Activated CD4-positive, alpha-beta memory T cell treated with anti-CD3 and anti-CD28 coated beads for 36 hours (primary cell): ENCODE measurements at places on chromosomes 4 and X. TPM values are rescaled to one million over a fixed set of nuclear protein-coding genes. Genes with fewer than 3 reads are reported as not detected.

DNA sequence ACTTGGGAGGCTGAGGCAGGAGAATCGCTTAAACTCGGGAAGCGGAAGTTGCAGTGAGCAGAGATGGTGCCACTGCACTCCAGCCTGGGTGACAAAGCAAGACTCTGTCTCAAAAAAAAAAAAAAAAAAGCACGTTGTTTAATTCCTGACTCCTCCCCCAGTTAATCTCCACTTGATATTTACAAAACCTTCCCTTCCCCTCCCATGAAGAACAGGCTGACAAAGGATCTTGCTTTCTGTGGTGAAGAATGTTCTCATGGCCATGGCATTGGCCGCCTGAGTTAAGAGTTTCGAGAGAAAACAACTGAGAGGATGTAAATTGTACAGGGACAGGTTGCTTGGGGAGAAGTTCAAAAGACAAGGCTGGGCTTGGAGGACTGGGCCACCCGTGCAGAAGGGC, 168.2 kb upstream of the BCOR start:
- no peak for DNase-seq

DNA sequence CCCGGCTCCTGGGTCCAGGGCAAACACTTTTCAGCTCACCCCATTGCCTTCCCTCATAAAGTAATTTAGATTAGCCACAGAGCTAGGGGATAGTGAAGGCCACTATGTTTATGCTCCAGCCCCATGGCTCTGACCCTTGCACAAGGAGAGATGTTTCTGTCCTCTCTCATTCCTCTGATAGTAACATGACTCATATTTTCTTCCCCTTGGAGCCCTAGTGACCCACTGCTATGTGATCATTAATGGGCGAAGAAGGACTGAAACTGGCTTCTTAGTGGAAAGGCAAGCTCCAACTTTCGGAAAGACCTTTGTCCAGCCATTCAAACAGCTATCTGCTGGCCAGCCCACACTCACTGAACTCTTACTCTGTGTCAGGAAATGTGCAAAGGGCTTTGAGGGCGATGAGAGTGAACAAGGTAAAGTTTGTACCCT, 12.3 kb downstream of the CLDN2 start:
- DNase-seq = no peak

Gene PRDM8
- total RNA-seq = 4.3 TPM

GRCh38 chrX:122771933-122772332, 412.1 kb upstream of the GRIA3 start:
- DNase-seq = no peak

Gene ENPEP
- not detected for total RNA-seq

- peak; percentile 75 for DNase-seq
Measured at GRCh38 chr4:181143250-181143854, 1099.8 kb upstream of the TENM3 start.

Gene XKRX
- total RNA-seq = 0.45 TPM

DNA sequence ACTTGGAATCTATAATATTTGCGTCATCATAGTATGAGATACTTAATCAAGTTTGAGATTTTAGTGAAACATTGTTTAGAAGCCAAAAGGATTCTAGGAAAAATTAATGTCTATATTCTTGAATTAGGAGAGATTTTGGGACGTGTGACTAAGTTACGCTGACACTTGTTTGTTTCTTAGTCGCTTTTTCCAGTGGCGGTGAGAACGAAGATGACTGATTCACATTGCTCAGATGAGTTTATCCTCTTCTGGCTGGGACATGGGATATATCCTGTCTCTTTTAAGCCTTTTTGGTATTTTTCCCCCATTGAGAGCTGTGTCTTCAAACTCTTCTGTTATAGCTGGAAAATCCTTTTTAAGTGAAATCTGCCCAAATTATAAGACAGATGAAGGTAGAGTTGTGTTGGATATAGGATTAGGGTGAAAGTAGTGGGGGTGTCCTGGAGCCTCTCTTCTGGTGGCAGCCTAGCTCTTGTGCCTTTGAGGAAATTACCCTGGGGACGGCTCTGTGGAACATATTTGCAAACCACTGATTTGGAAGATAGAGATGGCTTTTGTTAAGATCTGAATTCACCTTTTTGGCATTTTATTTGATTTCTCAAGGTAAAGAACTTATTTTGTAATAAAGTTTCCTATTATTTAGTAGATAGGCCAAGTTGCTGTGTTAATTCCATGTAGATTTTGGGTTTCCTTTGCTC, 49.7 kb downstream of the HTT start:
- DNase-seq = peak; percentile 22

DNA sequence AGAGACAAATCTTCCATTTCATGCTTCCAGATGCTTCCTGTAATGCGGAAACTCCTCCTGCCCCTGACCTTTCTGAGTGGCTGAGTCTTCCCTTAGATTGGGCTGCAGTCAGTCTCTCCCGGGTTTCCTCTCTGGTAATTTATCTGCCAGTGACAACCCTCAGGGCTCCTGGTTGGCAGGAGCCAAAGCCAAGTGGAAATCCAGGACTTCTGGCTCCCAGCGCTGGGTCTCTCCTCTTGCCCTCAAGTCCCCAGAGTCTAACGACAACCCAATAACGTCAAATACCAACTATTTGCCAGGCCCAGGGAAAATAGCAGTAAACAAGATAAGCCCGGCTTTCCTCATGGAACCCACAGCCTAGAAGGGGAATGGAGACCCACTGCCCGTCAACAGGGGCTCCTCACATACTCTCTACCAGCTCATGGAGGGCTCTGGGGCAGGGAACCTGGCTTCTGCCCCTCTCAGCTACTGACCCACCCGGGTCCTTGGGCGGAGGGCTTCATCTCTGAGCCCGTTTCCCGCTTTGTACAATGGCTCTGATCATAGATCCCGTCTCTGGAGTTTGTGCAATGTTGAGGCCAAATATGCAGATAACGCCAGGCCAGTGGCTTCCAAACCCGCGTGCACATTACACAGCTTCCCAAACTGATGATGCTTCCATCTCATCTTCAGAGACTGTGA, 1.1 kb upstream of the TBC1D14 start:
- DNase-seq = no peak

GRCh38 chr4:112153211-112153791, 8.0 kb downstream of the FAM241A start:
- DNase-seq = no peak

DNA sequence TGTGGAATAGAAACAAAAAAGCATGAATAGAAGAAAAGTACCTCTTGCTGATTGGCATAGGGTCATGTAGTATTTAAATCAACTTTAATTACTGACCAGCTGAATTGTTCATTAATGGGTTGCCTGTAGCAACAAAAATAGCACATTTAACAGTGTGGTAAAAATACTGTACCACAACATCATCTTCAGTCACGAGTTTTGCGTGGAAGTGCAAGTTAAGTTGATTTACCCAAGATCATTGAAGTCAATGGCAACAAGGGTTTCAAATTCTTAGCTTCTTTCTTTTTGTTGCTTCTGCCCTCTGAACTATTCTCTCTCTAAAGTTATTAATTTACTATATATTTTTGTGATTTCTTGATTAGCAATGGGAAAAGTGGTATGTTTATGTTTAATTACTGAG, 526.6 kb downstream of the C4orf33 start:
- no peak for DNase-seq

Gene CSN1S1
- total RNA-seq = not detected

Gene MAGEB10
- not detected for total RNA-seq

DNA sequence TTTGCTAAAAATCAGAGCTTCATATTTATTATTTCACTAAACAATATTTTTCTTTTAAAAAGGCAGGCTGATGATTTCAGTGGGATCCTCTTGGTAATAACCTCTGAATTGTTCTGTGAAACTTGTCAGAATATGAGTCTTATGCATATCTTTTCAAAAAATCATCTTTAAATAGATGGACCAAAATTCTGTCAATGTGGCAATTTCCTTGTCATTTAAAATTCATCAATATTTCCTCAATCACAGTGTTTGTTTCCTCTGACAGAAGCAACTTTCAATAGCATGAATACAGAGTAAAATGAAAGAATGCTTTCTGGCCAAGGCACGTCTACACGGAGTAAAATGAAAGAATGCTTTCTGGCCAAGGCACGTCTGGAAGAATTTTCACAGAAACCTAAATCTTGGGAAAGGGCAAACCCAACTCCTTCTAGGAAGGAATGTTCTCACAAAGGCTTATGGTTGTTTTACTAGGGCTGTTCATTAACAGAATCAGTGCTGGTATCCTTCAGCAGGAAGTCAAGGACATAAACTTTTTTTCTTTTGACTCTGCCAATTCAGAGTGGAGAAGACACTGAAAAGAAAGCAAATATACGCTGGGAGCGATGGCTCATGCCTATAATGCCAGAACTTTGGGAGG, 99.0 kb upstream of the GPR34 start:
- no peak for DNase-seq

- DNase-seq = no peak
Measured at GRCh38 chr4:6450709-6451108, 21.7 kb downstream of the PPP2R2C start.

- DNase-seq = no peak
Measured at GRCh38 chr4:10092481-10093270, 23.9 kb downstream of the WDR1 start.

- DNase-seq = no peak
Measured at GRCh38 chr4:125316791-125317524, 2.2 kb downstream of the FAT4 start.

DNA sequence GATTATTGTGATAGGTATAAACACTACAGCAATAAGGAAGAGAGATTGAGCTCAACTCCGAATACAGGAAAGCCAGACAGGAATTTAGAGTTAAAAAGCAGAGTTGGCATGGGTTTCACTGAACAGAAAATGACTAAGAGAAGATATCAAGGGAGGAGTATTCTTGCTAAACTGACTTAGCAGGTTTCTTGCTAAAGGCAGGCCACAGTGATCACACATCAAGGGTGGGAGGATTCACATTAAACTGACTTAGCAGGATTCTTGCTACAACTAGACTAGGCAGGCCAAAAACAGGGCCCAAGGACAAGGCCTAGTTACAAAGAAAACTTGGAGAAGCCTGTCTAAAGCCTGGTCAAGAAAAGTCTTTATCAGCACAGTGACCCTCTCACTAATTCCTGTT, 195.1 kb downstream of the MAGEB5 start:
- DNase-seq = no peak

GRCh38 chr4:56772134-56772533, 49.4 kb downstream of the SPINK2 start:
- DNase-seq = no peak

GRCh38 chr4:41219421-41219950, 5.1 kb upstream of the APBB2 start:
- no peak for DNase-seq

DNA sequence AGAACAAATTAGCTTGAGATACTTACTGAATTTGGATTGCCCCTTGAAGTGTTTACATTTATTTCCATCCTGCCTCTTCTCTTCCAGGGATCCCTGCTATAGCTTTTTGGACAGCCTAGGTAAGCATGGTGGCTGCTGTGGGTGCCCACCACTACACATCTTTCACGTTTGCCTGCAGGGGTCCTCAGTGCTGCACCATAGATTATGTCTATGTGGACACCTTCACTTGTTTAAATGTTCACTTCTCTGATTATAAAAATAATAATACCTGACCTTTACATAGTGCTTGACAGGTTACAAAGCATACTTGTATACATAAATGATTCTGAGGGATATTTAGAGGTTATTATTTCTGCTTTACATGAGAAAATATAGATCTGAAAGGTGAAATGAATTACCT, 67.9 kb upstream of the SLC4A4 start:
- DNase-seq = peak; percentile 39

Gene CT45A5
- not detected for total RNA-seq

Gene TRIM75
- not detected for total RNA-seq

DNA sequence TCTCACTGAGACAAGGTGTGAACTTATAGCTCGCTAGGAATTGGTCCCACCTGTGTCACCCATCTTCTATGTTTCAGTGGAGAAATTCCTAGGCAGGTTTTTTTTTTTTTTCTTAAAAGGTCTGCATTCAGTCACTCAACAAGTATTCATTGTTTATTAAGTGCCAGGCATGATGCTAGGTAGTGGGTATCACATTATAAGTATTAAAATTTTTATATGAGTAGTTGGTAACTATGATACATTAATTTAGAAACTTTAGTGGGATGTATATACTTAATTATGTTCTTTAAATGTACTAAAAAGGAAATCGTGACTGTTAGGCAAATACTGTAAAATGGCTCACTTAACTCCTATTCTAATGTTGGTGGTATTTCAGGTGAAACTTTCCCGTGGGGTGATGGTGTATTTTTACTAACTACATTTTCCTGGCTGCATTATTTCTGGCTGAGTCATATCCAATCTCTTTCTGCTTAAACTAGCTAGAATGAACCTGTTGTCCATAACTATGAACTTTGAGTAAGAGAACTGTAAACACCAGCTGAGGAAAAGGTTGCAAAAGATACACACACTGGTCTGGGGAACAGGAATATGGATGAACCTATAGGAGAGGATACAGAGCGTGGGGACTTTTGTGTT, 49.3 kb upstream of the MED14 start:
- DNase-seq = no peak

DNA sequence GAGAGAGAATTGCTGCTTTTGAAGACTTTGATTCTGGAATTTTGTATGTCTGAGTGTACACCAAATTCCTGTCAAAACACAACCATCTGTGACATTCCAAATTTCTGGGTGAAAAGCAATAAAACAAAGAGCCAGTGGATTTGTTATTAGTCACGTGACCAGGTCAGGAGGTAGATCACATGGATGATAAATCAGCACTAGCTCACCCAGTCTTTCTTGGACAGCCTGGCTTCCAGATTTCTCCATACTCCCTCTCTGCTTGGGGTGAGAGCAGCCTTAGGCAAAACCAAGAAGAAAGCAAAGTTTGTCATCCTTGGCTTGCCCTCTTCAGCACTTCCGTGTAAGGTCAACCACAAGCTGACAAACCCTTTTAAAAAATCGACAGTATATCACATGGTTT, 194.2 kb downstream of the CLCN4 start:
- DNase-seq = no peak

DNA sequence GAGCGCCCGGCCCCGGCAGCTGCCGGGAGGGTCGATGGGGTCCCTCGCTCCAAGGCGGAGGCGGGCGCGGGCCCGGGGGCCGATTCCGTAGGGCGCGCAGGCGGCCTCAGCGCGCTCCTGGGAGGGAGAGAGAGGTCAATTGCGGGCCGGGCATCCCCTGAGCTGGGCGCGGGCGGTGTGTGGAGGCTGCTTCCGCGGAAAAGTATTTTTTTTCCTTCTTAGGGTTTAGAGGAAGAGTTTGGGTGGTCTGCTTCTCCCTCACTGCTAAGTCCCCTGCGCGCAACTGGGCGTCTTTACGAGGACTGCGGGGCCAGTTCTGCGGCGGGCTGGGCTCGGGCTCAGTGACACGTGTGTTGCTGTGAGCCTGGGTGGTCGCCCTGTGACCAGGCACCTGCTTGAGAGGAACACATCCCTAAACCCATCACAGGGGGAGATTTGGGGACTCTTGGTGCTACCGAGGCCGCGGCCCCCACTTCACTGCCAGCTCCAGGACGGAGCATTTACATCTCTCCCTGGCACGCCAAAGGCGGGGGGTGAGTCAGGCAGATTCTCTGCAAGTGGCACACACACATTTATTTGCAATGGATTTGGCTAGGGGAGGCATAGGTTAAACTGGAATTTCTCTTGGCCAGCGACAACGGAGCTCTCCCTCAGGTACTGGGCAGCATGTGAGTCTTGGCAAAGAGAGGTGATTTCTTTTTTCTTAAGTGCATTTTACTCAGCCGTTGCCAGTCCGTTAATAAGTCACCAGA, 151.2 kb upstream of the SLC4A4 start:
- peak; percentile 35 for DNase-seq
